ENCODE measurements at places on chromosomes 2 and 18.
A peak's percentile ranks its signal among the peaks of the same experiment; 100 is the strongest.

DNA sequence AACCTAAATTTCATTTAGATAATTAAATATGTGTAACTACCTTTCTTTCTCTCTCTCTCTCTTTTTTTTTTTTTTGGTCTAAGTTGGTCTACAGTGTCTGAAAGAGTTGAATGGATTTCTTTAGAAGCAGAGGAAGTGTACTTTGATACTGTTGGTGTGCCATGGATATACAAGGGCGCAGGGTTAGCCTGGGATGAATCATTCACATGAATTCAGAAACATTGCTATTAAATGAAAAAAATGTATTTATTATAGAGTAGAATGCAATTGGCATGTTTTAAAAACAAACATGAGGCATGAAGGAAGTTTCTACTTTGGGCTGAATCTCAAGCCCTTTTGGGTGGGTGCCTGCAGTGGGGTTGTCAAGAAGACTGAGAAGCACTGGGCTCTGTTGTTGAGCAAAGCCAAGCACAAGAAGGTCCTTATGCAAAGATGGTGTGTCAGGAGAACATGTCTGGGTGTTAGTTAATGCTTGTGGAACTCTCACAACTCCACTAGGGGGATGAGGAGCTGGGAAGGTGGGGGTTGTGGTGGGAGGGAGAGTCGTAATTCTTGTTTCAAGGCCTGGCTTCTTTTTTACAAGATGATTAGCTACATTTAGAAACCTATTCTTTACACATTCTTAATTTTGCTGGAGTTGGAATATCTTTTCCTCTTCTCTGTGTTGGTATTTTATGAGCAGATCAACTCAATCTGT, 57.9 kb downstream of the LYPD6 start:
- DNase-seq: no peak

DNA sequence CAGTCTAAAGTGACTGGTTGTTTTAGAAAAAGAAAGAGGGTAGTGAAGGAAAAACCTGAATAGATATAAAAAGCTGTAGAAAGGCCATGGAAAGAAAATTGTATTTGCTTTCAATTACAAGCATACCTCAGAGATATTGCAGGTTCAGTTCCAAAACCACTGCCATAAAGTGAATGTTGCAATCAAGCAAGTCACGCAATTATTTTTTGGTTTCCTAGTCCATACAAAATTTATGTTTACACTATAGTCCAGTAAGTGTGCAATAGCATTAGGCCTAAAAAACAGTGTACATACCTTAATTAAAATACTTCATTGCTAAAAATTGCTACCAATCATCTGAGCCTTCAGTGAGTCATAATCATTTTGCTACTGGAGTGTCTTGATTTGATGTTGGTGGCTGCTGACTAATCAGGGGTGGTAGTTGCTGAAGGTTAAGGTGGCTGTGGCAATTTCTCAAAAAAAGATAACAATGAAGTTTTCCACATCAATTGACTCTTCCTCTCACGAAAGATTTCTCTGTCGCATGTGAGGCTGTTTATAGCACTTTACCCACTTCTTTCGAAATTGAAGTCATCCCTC, 2003.8 kb upstream of the PIK3C3 start:
- DNase-seq: no peak

DNA sequence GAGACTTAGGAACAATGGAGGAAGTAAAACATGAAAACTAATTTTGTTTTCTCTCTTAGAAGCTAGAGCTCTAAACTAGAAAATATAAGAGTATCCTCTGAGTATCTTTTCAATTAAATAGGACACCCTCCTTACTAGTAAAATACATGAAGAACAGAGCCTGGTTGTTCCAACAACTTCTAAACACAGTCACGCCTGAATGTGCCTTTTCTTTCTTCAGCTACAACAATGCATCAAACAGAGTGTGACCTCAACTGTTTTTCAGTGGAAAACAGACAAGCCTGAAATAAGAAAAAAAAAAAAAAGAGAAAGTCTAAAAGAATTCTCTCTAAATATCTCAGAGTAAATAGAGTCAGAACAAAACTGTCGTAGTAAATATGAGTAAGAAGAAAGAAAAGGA, 928.8 kb downstream of the CNTNAP5 start:
- DNase-seq: no peak

DNA sequence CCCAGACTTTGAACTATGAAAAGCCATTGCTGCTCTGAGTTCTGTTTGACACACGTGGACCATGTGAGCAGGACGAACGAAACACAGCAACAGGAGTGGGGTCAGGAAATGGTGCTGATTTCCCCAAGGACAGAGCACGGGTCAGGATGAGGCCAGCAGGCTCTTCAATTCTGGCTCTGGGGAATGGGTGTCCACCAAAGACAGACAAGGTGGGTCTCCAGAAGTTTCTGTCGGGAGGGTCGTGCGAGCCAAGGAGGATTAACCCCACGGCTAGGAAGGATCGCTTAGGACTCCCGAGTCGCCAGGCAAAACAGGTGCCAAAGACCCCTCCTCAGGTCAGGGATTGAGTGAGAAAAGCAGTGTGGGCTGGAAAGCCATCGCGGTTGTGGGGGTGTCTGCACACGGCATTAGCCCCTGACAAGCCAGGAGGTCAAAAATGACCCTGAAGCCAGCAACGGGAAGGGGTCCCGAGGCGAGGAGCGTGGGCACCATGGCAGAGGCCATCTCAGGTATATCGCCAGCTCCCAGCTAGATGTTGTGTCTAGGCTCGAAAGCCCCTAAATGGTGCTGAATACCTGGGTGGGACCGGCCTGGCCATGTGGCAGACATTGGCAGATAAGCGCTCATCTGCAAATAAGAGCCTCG, 213.9 kb upstream of the SALL3 start:
- DNase-seq: no peak

GRCh38 chr2:220198896-220199295, 571.5 kb downstream of the SLC4A3 start:
- DNase-seq: peak; percentile 88

GRCh38 chr2:29528891-29529520, 392.4 kb downstream of the ALK start:
- DNase-seq: no peak

GRCh38 chr2:134934641-134935040, 16.0 kb downstream of the CCNT2 start:
- no peak for DNase-seq

GRCh38 chr18:60047556-60047955, 147.8 kb downstream of the PMAIP1 start:
- DNase-seq: no peak

DNA sequence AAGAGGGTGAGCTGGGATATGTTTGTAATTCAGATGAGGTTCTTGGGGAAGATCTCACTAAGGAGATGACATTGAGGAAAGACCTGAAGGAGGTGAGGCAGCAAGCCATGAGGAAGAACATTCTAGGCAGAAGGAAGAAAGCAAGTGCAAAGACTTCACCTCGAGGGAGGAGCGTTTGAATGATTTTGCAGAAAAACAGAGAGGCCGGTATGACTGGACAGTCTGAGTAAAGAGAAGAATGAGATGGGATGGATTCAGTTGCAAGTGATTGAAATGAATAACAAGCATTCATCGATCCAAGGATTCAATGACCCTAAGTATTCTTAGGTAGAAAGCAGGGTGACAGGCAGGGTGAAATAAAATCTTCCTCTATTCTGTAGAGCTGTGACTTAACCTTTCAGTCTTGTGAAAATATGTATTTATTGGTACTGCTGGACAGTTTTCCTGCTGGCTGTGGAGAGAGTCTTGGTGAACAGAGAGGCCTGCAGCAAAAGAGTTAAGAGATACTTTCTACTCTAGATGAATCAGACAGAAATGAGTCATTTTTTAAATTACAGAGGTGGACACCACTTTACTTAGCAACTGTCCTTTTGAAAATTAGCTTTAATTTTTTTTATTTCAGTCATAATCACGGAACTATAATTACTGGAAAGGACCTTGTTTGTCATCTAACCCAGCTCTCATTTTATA, 278.4 kb downstream of the LRRTM1 start:
- DNase-seq: no peak

DNA sequence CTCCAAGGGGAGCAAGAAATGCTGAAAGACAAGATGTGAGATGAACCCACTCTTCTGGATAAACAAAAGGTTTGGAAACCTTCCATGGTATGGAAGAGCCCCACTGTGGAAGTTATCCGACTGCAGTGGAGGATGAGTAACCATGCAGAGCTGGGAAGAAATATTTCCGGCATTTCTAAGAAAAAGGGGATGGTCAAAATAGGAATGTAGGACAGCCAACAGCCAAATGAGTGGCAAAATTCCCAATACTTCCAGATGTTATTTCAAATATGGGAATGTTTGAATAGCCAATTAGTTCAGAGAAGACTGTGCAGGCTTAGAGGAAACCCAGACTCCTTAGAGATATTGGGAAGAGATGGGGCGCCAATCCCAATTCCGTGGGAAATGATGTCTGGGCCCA, 246.8 kb downstream of the RAD51AP2 start:
- DNase-seq: no peak

DNA sequence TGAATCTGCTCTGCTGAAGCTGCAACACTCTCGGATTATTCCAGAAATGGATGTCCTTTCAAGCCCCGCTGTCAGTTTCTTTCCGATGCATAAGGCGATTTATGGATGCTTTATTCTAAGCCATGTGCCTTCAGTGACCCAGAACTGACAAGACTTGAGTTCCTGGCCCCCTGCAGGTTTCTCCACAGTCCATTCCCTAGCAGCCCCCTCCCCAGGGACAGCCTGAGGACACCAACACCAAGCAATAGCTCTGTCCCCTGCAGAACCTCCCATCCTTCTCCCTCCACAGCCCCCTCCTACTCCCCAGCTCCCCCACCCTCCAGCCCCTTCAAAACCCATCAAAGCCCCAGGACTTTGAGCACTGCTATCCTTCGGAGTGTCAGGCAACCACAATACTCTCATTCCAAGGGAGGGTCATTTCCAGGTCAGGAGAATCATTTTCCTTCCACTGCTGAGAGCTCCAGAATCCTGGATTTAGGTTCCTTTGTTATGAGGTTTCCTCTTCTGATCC, 24.6 kb upstream of the SPP2 start:
- DNase-seq: no peak

DNA sequence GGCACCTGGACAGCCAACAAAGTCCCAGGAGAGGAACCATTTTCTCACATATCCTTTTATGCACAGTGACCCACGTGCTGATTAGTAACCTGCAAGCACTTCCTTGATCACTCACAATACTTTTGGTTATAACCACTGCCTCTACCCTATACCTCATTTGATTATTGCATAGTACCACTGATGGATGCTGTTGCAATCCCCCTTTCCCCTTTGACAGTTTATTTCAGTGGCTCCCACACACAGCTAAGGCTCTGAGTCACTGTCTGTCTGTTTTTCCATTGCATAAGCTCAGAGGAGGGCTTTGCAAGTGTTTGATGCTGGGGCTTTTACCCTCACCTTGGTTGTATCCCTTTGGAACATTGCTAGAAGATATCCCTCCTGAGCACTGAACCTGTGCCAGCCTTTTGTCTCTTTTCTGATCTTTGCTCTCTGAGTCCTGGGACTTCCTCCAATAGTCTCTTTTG, 101.7 kb upstream of the RBBP8 start:
- no peak for DNase-seq

DNA sequence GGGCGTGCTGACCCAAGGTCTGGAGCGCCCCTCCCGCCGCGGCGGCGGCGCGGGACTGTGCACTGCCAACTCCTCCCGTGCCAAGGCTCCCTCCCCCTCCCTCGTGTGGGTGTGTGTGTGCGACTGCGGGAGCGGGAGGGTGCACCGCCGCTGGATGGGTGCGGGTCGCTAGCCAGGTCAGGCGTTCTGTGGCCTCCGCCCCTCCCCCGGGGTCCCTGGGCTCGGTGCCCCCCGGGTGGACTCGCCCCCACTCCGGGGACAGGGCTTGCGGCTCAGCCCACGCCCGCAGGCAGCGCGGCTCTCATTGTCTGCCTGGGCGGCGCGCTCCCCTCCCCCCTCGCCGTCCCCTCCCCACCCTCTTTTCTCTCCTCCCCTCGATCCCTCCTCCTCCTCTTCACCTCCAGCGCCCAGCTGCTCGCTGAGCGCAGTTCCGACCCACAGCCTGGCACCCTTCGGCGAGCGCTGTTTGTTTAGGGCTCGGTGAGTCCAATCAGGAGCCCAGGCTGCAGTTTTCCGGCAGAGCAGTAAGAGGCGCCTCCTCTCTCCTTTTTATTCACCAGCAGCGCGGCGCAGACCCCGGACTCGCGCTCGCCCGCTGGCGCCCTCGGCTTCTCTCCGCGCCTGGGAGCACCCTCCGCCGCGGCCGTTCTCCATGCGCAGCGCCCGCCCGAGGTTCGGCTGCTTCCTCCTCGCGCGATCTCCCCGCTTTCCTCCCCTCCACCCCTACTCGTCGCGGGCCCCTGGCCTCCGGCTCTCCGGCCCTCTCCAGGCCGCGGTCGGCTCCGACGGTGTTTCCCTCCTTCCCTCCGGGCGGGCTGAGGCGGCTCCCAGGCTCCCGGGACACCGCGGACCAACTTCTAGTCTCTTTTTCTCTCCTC, at the start of gene GATA6:
Gene GATA6 (plus strand): TSS at position 579 of the 878 bp plus-strand sequence. CDS start 1,556 bp downstream, outside the sequence.
- DNase-seq: peak; percentile 59

- no peak for DNase-seq
Measured at GRCh38 chr18:26827581-26827980, 37.9 kb downstream of the AQP4 start.

- no peak for DNase-seq
Measured at GRCh38 chr2:130374587-130375290, 18.9 kb downstream of the PTPN18 start.

DNA sequence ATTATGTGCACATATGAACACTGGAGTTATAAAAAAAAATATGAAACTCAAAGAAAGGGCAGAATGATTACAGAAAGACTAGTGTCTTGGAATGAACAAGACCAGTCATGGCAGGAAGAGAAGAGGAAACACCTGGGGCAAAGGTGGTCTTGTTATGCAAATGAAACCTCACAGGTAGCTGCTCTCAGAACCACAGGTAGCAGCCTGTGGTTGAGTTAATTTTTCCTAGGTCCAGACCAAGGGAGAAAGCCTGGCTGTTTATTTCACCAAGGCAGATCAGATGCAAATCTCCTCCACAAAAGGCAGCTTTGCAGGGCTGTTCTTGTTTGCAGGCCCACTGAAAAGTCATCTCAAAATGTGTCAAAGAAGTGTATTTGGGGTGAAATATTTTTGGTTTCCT, 785.8 kb downstream of the RNF144A start:
- no peak for DNase-seq

- no peak for DNase-seq
Measured at GRCh38 chr18:61870151-61870550, 22.7 kb downstream of the RNF152 start.

DNA sequence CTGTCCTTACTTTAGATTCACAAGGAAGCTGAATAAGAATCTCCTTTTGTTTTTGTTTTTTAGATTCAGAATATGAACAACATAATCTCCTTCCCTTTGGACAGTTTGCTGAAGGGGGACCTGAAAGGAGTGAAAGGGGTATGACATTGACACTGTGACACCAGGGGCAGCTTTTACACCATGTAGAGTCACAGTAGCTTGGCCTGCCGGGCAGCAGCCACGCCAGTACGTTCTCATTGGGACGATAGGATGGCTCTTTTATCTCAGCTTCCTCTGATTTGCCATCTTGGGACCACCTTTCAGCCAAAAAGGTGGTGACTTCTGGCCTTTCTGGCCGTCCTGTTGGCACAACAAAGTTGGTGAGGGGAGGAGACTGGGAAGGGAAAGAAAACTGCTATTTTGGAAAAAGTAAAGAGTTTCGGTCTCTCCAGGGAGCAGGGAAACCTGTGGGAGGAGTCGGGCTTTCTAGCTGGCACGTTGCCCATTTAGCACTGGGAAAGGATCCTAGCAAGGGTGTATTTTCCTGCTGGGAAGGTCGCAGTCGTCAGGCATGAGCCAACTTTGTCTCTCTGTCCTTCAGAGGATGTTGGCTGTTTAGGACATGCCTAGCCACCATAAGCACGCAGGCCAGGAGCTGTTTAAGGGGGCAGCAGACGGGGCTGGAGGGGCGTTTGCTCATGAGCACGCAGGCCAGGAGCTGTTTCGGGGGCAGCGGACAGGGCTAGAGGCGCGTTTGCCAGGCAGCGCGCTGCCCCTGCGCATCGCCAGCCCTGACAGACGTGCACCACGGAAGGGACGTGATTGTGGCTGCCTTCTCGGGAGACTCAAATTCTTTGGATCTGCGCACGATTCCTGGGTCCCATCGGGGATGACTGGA, 104.6 kb downstream of the ITGB1BP1 start:
- DNase-seq: no peak
